ENCODE measurements at places on chromosomes 7 and 10.

- DNase-seq: no peak
Measured at GRCh38 chr10:120039826-120040225, 147.3 kb downstream of the SEC23IP start.

DNA sequence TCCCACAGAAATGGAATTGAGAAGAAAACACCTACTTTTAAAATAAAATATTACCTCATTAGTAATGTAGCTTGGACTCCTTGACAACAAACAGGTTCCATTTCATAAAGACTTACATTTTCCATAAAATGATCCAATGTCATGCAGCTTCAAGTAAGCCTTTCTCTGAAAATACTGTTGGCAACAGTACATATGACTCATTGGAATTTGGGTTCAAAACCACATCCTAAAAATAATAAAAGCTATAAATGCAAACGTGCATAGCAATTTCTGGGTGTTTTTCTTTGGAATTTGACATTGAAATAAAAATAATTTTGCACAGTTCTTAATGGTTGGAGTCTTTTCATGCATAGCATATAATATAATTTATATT is 47.9 kb downstream of the FHIP2A start:
- no peak for DNase-seq

- no peak for DNase-seq
Measured at GRCh38 chr7:106625678-106626301, 35.2 kb downstream of the CCDC71L start.

DNA sequence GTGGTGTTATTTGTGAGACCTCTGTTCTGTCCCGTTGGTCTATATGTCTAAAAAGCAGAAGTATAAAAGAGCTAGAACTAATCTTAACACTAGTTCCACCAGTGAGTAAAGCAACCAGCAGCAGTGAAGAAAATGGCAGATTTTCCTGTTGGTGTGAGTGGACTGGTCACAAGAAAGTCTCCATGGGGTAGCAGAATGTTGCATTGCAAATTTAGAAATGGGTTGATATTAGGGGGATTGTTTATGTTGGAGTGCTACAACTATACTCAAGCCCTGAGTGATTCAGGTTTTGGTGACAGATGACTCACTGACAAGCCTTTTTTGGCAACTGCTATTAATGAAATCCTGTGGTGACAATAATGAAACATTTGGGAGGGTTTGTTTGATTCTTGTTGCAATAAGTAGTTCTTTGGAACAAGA is 5.6 kb downstream of the AVL9 start:
- no peak for DNase-seq

DNA sequence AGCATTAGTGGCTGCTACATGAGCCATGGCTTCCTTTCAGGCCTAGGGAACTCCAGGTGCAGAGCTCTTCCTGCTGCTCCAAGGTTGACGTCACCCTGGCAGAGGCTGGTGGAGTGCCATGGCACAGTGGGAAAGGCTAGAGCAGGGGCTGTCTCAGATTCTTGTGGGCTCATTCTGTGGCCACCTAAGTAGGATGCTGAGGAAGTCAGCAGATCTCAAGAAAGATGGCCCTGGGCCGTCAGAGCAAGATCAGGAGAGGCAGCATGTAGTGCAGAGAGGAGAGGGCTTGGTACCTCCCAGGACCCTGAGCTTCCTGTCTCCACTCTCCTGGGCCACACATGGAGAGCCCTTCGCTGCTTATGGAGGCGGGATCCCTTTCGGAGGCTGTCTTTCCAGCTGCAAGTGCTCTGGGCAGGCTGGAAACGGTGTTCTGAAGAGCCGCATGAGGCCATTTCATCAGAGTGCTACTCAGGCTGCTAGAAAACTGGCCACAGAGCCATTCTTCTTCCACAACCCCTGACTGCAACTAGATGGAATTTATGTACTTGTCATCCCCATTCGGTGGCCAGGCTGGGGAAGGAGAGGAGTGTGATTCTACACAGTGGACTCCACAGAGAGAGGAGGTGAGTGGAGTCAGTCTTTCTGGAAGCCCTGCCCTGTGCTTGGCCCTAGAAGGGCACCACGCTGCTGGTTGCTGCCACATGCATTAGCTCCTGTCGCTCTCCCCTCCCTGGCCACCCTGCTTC is 304.2 kb downstream of the RPS24 start:
- DNase-seq: peak; percentile 25

GRCh38 chr10:83272666-83273434 is 866.5 kb upstream of the GHITM start:
- DNase-seq: no peak

DNA sequence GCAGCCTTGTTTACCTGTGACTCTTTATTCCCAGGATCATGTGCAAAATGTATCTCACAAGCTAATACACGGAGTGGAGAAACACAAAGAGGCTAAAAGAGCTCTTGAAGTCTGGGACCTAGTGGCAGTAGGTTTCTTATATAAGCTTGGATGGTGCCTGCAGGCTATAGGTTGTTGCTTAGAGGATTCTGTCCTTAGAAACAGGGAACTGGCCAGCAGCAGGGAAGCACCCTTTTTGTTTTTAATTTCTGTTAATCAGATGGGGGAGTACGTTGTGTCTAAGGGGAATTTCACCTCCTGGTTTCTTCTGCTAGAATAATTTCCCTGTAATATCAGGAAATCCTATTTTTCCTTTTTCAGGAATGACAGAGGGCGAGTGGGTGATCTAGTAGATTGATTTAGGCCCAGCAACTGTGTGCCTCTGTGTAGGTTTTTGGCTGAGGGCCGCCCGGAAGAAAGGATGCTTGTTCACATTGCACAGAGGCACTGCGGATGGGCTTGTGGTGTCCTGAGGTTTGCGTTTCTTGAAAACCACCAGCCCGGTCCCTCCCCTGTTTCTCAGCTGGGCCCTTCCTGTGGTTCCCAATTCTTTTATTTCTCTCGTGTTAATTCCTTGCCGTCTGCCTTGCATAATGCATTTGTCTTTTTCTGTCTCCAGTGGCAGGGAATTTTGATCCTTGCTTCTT is 158.0 kb downstream of the CAMK1D start:
- no peak for DNase-seq

GRCh38 chr10:32000937-32001336 is 55.3 kb downstream of the KIF5B start:
- DNase-seq: no peak

- DNase-seq: no peak
Measured at GRCh38 chr7:147033641-147034040, 917.0 kb downstream of the CNTNAP2 start.

- no peak for DNase-seq
Measured at GRCh38 chr10:38047666-38048065, 37.2 kb downstream of the ZNF33A start.

GRCh38 chr7:158702196-158702595 is 2.4 kb downstream of the NCAPG2 start:
- no peak for DNase-seq

- no peak for DNase-seq
Measured at GRCh38 chr10:10007957-10008356, 1009.7 kb upstream of the CELF2 start.

DNA sequence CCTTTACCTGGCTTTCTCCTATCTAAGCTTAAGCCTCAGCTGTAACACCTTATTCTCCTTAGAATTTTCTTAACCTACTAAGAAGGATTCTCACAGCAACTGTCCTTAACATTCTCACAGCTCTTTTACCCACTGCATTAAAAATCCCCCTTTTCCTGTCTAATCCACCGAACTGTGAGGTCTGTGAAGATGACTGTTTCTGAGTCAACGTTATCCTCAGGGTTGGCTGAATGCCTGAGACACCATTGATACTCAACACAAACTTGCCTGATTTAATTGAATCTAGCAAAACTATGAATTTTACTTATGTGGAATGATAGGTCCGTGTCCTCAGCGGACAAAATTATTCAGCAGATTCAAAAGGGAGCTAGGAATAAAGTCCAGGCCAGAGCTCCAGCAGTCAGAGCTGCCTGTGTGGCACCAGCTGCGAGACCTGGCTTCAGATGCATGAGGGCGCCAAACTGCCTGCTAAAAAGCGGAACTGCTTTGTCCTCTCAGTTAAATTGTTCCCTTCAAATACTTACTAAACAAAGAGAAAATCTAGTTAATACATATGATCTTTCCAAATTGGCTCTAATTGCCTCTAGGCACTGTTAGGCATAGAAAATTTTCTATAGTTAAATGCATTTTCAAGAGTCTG is 33.4 kb upstream of the VWDE start:
- DNase-seq: no peak

GRCh38 chr7:116797612-116798011 is 64.8 kb upstream of the CAPZA2 start:
- no peak for DNase-seq

Data from right forelimb (tissue), 1 donor.